Neural crest cell (in vitro differentiated cells): ENCODE measurements at places on chromosomes 3 and 15. TPM values are rescaled to one million over a fixed set of nuclear protein-coding genes. Genes with fewer than 3 reads are reported as not detected.

DNA sequence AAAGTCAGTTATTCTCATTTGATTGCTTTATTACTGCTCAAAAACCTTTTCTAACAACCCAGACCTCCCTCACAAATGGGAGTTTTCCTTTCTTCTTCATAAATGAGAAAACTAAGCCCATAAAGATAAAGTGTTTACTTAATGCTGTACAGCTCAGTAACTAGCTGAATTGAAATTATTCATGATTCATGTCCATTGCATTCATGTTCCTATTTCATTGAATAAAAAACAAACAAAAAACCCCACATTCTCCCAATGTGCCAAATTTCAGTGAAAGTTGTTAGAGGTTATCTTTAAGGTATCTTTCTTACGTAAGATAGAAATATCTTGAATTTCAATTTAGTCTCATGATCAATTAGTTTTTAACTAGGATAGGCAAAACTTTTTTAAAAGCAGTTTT lies 2.8 kb downstream of the PLSCR2 start:
- no peak overlapping the region for H3K4me3 ChIP-seq
- H3K36me3 ChIP-seq, result no peaks in the 10 kb centered on the region
- no peaks in the 10 kb centered on the region for H3K4me1 ChIP-seq
- no peaks in the 10 kb centered on the region for H3K27me3 ChIP-seq
- no peak for DNase-seq

- peaks cover 14% of the 10 kb centered on the region for H3K4me1 ChIP-seq
- H3K4me3 ChIP-seq, result no peak overlapping the region
- H3K27ac ChIP-seq, result no peak overlapping the region
Observed at GRCh38 chr15:85616549-85617110, 178.1 kb downstream of the KLHL25 start.

DNA sequence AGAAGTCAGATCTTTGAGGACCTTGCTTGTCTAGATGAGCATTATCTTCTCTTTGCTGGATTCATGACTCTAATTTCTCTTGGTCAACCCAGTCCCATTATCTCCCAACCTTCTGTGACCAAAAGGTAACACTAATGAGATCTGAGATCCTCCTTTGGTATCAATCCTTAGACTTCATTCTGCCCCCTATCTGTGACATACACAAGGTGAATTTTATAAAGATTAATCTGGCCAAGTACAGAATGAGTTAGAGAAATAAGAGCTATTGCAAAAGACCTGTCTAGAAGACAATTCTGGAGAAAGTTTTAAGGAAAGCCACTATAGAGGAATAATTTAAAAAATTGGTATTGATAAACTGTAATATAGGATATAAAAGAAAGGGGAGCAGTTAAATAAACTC lies 113.8 kb upstream of the KCNMB2 start:
- peaks cover 4% of the 10 kb centered on the region for H3K4me1 ChIP-seq
- H3K27me3 ChIP-seq, result no peaks in the 10 kb centered on the region
- no peak for DNase-seq
- no peak overlapping the region for H3K27ac ChIP-seq

DNA sequence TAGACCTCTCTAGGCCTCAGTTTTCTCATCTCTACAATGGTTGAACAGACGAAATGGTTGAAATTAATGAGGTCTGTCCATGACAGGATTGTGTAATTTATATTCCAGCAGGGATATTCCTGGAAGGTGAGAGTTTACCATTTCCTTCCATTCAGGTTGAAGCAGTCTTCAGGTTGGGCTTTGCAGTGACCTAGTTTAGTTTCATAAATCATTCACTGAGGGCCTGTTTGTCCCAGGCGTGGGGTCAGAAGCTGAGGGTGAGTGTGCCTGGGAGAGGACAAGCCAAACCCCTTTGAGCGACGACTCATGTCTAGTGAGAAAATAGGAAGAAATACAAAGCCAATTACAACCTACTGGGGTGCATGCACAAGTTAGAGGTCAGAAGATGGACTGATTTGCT lies 57.2 kb upstream of the CACNA2D3 start:
- no peak for DNase-seq
- H3K4me1 ChIP-seq, result no peaks in the 10 kb centered on the region
- H3K27me3 ChIP-seq, result no peaks in the 10 kb centered on the region
- no peak overlapping the region for H3K27ac ChIP-seq

GRCh38 chr15:67680641-67681040 lies 138.1 kb downstream of the MAP2K5 start:
- H3K36me3 ChIP-seq, result peaks cover 36% of the 10 kb centered on the region
- DNase-seq, result no peak
- peaks cover 22% of the 10 kb centered on the region for H3K27me3 ChIP-seq
- peaks cover 19% of the 10 kb centered on the region for H3K4me1 ChIP-seq
- H3K4me3 ChIP-seq, result no peak overlapping the region

DNA sequence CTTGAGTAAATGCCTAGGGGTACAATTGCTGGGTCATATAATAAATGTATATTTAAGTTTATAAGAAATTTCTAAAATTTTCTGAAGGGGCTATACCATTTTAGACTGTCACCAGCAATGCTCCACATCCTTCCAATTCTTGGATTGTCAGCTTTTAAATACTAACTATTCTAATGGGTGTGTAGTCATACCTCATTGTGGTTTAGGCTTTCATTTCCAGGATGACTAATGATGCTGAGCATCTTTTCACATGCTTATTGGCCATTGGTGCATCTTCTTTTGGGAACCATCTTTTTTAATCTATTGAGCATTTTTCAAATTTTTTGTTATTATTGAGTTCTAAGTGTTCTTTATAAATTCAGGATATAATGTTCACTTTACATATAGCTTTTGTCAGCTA lies 52.5 kb upstream of the CORO2B start:
- no peaks in the 10 kb centered on the region for H3K36me3 ChIP-seq
- no peaks in the 10 kb centered on the region for H3K4me1 ChIP-seq
- no peak overlapping the region for H3K4me3 ChIP-seq

- H3K4me3 ChIP-seq, result no peak overlapping the region
- no peak overlapping the region for H3K27ac ChIP-seq
- no peaks in the 10 kb centered on the region for H3K36me3 ChIP-seq
Observed at GRCh38 chr3:11206953-11207352, 52.7 kb downstream of the HRH1 start.

DNA sequence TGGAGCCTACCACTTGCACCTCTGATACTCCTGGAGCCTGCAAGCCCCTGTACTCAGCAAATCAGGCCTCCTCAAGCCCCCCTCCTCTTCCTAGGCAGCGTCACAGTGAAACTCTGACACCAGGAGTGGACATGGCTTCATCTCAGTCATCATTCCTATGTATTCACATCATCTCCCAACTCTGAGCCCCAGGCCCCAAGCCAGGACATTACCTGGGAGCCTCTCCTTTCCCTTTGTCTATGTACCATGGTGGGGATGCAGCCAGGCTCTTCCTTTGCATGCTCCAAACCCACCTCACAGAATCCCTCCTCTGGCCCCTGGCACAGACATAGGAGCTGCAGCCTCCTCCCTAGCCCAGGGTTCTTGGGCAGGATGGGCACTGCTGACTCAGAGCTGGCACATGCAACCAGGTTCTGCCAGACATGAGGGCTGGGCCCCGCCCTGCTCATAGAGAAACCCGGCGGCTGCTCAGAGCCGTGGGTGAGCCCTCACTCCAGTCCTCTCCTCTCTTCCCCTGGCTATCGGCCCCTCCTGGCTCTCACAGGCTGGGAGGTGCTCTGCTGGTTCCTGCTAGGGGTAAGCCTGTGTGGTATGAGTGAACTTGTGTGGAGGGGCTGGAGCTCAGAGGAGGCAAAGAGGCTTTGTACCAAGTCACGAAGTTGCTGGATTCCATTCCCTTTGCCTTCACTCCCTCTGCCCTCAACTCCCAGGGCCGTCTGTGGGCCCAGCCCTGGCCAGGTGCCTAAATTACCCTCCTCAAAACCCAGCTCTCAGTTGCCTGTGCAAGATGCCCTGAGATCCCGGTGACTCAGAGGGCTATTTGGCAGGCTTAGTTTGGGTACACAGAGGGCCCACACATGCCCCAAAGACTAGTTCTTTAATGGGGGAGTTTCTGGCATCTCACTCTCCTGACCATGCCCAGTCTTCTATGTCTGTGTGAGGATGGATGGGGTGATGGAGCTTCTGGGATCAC lies 1.9 kb upstream of the PLCD1 start:
- no peak for DNase-seq
- peak overlapping the region; percentile 91 for H3K4me3 ChIP-seq
- H3K4me1 ChIP-seq, result peaks cover 10% of the 10 kb centered on the region
- H3K27ac ChIP-seq, result no peak overlapping the region

DNA sequence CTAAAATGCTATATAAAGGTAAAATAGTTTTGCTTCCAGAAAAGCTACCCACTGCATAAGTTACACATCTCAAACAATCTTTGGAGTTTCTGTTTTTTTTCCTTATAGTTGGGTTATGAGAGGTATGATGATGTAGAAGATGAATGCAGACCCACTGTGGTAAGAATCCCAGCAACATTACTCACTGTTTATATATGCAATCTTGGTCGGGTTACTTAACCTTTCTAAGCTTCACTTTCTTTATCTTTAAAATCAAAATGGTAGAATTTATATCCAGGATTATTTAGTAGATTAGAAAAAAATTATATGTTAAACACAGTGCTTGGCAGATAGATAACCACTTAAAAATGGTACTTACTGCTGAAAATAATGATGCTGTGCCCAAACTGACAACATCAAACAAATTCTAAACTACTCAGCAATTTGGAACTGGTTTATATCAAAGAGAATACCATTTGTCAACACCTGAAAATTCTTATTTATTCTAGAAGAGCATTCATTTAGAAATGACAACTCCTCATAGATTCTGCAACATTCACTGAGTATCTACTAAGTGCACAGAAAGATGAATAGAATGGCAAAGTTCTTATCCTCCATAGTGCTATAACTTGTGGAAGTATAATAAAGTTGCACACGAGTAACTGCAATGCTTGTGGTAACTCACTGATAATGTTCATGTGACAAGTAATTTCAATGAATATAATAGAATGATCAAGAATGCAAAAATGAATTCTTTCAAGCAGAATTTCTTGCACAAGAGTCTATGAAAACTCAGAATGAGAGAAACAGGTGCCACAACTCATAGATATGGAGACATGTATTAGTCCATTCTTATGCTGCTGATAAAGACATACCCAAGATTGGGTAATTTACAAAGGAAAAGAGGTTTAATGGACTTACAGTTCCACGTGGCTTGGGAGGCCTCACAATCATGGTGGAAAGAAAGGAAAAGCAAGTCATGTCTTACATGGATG lies 129.0 kb upstream of the SLC7A14 start:
- no peak overlapping the region for H3K27ac ChIP-seq
- peaks cover 7% of the 10 kb centered on the region for H3K27me3 ChIP-seq
- H3K4me3 ChIP-seq, result no peak overlapping the region
- H3K4me1 ChIP-seq, result no peaks in the 10 kb centered on the region

DNA sequence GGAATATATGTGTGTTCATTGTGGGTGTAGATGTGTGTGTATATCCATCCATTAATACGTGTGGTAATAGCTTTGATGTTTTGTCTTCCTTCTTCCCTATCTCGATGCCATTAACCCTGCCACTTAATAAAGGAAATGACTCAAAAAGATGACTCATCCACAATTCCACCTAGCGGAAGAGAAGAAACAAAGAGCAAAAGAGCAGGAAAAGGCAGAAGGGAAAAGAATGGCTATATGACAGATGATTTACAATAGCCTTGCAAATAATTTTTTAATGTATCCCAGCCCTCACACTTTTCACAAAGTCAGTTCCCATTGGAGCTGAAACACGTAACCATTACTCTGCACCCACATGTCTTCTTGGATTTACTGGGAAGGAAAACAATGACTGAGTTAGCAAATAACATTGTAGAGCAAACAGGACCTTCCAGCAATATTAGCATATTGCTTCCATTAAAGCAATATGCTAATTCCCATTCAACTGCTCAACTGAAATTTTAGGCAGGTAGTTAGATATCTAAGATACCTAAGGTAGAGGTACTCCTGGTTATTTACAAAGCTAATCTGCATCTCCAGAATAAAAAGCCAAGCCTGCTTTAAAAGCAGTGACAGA lies 197.2 kb downstream of the KCNAB1 start:
- no peak overlapping the region for H3K27ac ChIP-seq
- H3K4me3 ChIP-seq, result no peak overlapping the region
- DNase-seq, result no peak
- H3K27me3 ChIP-seq, result peaks cover 5% of the 10 kb centered on the region

DNA sequence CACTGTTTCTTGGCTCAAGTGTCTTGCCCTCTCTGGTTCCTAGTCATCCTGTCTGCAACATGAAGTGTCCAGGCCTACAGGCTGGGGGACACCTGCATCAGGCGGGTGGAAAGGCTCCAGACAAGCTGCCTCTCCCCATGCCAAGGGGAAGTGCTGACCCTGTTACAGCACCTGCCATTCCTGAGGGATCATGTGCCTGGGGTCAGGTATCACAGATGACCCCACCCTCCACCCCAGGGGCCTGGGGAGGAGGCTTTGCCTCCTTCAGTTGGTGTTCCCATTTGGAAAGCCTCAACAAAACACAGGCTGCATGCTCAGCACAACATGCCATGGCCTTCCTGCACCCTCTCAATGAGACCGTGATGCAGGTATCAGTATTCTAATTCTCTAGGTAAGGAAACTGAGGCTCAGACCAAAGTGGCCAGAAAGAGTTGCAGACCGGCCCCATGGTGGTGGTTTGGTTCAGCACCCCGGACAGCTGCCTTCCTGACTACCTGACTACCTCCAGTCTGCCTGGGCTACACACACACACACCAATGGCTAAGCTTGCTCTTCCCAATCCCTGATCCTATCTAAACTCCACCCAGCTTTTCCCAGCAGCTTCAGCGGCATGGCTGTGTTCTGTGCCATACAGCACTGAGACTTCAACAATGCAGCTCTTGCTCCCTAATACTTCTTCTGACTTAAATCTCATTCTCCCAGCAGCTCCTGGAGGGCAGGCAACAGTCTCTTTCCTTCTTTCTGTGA lies 69.7 kb upstream of the LINGO1 start:
- peak; percentile 29 for DNase-seq
- H3K4me1 ChIP-seq, result no peaks in the 10 kb centered on the region
- H3K4me3 ChIP-seq, result no peak overlapping the region
- H3K36me3 ChIP-seq, result no peaks in the 10 kb centered on the region
- no peak overlapping the region for H3K27ac ChIP-seq
- peaks cover 2% of the 10 kb centered on the region for H3K27me3 ChIP-seq

Gene AP3B2
- 17.4 and 20.0 TPM in 2 replicates for total RNA-seq

Gene ADCY5
- total RNA-seq, result 2.2 and 2.8 TPM in 2 replicates

Gene SCN5A
- 0.41 and 1.2 TPM in 2 replicates for total RNA-seq

Gene FNDC3B
- 38.2 and 41.5 TPM in 2 replicates for total RNA-seq

- H3K27me3 ChIP-seq, result no peaks in the 10 kb centered on the region
- DNase-seq, result no peak
- no peaks in the 10 kb centered on the region for H3K4me1 ChIP-seq
- H3K36me3 ChIP-seq, result no peaks in the 10 kb centered on the region
Observed at GRCh38 chr3:195820901-195821300, 9.2 kb upstream of the MUC4 start.

GRCh38 chr15:39298271-39298962 lies 282.5 kb upstream of the THBS1 start:
- no peaks in the 10 kb centered on the region for H3K4me1 ChIP-seq
- no peaks in the 10 kb centered on the region for H3K36me3 ChIP-seq
- H3K27me3 ChIP-seq, result peaks cover 3% of the 10 kb centered on the region
- H3K4me3 ChIP-seq, result no peak overlapping the region

GRCh38 chr3:32751377-32751776 lies 66.4 kb downstream of the CNOT10 start:
- no peaks in the 10 kb centered on the region for H3K4me1 ChIP-seq
- H3K36me3 ChIP-seq, result peaks cover 10% of the 10 kb centered on the region
- H3K27ac ChIP-seq, result no peak overlapping the region
- no peak for DNase-seq
- no peaks in the 10 kb centered on the region for H3K27me3 ChIP-seq
- no peak overlapping the region for H3K4me3 ChIP-seq

Gene TRH
- total RNA-seq, result 0.36 and 0.61 TPM in 2 replicates

GRCh38 chr3:81349816-81350340 lies 411.6 kb downstream of the GBE1 start:
- no peak for DNase-seq
- H3K4me1 ChIP-seq, result no peaks in the 10 kb centered on the region
- no peaks in the 10 kb centered on the region for H3K36me3 ChIP-seq
- H3K27ac ChIP-seq, result no peak overlapping the region
- no peak overlapping the region for H3K4me3 ChIP-seq

Gene PLAAT1
- 3.0 and 4.0 TPM in 2 replicates for total RNA-seq

Gene PFKFB4
- total RNA-seq, result 19.2 and 20.4 TPM in 2 replicates
